EH (cell line): ENCODE measurements at places on chromosomes 5 and 9.

DNA sequence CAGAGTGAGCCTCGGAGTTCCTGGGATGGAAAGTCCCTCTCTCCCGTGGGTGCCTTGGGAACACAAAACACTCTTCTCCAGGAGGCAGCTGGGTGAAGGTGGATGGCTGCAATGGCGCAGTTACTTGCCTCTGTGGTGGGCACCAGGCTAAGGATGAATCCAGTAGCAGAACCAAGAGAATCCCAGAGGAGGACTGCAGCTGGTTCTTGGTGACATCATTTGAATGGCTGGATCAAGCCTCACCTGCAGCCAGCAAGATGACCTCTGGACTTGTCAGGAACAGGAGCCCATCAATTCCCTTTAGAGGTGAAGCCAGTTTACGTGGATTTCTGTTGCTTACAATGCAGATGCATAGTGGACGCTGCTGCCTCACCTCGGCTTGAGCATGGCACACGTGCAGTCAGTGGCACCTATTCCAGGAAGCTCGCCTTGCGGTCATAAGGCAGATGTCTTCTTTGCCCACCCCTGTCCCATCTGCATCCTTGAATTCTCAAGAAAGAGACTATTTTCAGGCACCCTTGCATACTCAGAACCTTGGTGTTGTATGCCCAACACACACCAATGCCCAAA, 34.1 kb upstream of the ADAMTS2 start:
- DNase-seq: no peak

GRCh38 chr9:13865869-13866268, 448.1 kb downstream of the NFIB start:
- DNase-seq: no peak

DNA sequence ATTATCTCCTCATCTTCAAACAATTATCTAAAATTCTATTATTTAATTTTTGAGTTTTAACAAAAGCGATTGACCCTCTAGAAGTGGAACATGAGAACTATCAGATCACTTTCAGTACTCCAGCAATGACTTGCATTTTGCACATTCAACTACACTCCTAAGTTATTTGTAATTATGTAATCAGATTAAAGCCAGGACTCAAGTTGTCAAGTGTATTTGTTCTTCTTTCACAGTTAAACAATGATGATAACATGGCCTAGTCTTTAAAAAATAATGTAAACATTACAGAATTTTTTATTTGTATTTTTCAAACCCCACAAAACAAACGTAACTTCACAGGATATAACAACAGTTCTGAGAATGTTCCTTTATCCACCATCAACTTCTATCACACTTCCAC, 2148.9 kb upstream of the ACO1 start:
- no peak for DNase-seq

DNA sequence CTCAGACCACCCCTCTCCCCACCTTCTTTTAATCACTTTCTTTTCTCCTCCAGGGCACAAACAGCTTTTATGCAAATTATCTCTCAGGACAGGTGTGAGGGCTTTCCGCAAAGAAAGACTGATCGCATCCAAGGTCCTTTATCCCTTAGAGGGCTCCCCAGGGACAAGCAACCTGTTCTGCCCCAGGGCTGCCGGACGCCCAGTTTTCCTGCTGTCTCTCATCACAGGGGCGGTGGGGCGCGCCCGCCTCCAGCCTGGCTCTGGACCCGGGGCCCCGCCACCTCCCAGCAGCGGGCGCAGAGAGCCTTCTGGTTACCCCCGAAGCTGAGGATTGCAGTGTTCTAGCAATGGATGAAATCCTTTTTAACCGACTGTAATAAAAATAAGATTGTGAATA, 266.1 kb downstream of the CWC27 start:
- DNase-seq: no peak

DNA sequence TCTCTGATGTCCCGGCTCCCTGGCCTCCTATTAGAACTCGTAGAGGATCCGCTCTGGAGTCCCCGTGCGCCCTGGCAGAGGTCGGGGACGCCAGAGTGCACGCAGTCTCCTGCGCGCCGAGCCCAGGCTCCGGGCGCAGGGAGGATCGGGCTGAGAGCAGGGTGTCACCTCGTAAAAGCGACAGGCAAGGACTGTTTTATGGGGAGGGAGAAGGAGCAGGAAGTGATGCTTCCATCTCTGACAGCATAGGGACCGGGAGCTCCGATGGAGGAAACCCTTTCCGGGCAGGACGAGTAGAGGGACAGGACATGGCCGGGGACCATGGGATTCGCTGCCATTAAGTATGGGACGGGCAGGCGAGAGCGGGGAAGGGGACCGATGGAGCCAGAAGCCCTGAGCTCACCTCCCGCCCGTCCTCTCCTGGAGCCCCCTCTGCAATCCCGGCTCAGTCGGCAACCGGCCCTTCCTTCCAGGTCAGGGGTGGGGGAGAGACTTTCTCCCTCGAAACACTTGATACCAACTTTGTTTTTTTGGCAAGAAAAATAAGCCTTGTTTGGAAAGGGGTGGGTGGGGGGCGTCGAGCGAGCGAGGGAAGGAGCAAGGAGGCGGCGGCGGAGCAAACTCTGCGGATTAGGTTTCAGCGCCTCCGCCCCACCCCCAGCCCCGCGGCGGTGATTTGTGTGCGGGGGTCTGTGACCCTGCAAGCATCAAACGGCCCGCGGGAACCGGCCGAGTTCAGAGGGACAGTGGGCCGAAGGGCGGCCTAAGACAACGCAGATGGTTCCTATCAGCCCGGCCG, 12.6 kb downstream of the LMX1B start:
- DNase-seq: no peak

- no peak for DNase-seq
These were observed 45.6 kb upstream of the DMRT1 start for GRCh38 chr9:795869-796268.
